ENCODE measurements at places on chromosomes 2 and 18.
A peak's percentile ranks its signal among the peaks of the same experiment; 100 is the strongest.

DNA sequence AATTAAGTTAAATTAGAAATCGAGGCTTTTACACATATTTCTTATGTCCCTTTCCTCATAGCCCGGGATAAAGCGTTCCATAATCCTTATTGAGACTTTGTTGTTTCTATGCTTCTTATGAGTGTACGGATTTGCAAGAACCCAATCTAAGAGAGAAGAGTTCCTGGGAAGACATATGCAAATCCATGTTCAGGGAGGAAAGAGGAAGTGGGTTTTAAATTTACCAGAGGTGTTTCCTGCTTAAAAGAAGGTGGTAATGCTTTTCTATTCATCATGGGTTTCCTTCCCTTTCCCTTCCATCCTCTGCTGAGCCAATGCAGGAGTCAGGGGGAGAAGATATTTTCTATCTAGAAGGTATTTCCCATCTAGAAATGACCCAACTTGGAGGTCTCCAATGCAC, 345.8 kb downstream of the ZNF516 start:
- DNase-seq = no peak

DNA sequence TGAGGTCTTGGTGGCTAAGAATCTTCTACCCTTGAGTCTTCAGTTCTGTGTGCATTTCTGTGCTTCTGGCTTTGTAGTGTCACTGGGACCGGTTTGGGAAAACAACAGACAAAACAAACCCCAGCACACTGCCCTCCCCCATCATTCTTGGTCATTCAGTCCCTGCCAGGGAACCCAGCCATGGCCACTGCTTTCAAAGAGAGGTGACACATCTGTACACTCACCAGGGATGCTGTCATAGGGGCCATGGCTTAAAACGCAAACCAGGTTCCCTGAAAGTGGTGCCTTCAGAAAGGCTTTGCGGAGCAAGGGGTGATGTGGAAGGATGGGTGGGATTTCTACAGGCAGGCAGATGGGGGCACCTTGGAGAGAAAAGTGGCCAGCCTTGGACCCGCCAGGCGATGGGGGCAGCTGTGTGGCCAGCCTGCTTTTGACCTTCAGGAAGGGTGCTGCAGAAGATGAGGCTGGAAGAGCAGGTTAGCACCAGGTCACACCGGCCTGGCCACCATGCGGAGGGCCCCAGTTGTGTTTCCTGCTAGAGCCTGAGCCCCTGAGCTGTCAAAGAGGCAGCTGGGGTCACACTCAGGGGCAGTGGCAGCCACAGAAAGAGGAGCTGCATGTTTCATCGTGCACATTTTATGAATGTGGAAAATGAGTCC, 101.3 kb downstream of the INHBB start:
- no peak for DNase-seq

- DNase-seq = no peak
Observed at GRCh38 chr2:186717320-186718007, 23.6 kb downstream of the FAM171B start.

- DNase-seq = peak; percentile 32
Observed at GRCh38 chr2:133486771-133487191, 81.5 kb downstream of the NCKAP5 start.

DNA sequence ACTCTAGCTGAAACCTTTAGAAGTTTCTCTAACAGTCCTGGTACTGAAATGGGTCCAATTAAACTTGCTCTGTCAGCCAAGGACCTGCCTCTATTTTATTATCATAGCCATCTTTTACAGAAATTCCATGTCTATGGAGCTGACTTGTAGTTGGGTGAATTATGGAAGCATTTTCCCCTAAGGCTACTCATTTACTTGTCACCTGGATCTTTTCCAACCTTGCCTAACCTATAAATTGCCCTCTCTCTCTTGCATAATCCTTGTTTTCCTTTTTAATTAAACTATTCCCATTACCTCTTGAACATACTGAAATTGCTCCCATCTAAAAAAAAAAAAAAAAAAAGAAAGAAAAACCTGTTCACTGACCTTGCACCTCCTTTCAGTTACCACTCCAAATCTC, 74.6 kb upstream of the DOK6 start:
- DNase-seq = no peak
